ENCODE measurements at places on chromosomes 7 and 10.

DNA sequence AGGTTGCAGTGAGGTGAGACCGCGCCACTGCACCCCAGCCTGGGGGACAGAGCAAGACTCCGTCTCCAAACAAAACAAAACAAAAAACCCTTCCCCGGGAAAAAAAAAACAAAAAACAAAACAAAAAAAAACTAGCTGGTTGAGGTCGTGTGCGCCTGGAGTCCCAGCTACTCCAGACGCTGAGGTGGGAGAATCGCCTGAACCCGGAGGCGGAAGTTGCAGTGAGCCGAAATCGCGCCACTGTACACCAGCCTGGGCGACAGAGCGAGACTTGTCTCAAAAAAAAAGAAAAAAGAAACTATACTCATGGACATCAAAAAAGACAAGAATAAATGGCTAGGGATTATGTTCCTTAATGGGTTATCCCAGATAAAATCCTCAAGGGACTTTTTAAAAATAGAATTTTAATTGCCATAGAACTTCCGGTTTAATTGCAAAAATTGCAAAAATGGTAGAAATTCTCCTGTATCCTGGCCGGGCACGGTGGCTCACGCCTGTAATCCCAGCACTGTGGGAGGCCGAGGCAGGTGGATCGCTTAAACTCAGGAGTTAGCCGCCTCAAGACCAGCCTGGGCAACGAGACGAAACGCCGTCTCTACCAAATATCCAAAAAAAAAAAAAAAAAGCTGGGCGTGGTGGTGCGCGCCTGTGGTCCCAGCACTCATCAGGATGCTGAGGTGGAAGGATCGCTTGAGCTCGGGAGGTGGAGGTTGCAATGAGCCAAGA, 37.8 kb downstream of the KLHDC10 start:
- DNase-seq: no peak

- no peak for DNase-seq
Observed at GRCh38 chr10:62626079-62626478, 178.4 kb upstream of the ADO start.

DNA sequence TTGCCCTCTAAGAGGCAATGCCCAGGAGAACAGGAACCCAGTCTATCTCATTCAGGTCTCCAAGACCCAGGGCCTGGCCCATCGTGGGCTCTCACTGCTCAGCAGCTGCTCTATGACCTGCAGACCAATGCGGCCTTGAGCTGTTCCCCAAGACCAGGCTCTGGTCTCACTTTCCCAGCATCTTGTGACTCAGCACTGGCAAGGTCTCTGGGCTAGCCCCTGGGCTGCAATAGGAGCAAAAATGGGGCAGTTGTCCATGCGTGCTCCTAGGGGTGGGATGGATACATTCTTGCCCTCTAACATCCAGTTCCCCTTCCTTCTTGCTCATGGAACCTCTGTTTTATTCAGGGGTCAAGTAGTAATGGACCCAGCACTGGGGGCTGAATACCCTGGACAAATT, 13.5 kb downstream of the GCK start:
- DNase-seq: no peak

GRCh38 chr10:122112021-122112616, 123.2 kb downstream of the TACC2 start:
- no peak for DNase-seq

DNA sequence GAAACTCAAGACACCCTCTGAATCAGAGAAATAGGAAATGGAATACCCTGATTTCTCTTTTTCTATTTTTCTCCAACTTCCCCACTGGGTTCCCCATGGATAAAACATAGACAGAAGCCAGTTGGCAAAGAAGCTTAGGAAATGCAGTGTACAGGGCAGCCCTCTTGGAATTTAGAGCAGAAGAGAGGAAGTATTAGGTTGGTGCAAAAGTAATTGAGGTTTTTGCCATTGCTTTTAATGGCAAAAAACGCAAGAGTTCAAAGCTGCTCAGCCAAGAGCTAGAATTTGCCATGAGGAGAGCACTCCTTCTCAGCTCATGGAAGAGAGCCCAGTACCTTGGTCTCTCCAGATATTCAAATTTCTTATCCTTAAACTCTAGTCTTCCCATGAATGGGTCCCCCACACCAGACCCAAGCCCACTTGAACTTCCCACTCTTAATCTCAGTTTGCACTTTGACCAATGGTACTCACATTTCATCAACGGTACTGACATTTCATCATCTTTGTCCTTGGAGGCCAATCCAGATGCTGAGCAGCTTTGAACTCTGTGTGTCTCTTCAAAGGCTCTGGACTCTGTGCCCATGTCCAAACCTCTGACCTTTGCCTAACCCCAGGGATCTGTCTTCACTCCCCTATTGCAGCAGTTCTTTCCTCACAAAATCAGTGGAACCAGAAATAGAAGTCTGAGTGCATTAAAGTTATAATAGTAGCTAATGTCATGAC, 73.2 kb upstream of the PPP1R3C start:
- DNase-seq: no peak
